Glutamatergic neuron (in vitro differentiated cells): ENCODE measurements at places on chromosomes 16 and 17.

DNA sequence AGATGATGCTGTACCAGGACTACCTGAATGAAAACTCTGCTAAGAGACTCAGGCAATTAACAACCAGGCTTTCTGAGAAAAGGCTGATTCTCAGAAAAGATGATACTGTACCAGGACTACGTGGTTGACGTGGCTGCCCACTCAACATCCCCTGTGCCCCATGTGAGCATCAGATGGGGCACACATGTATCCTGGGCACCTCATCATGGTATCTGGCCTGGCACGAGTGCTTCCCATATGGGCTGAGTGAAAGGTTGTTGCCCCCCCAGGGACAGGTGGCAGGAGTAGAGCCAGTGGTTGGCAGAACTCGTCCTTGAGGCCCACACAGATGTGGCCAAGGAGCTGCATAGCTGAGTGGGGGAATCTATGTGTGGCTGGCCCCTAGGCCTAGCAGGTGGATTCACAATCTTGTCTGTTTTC is 3.5 kb upstream of the CES4A start:
- H3K27me3 ChIP-seq = peaks cover 3% of the 10 kb centered on the region
- no peaks in the 10 kb centered on the region for H3K4me1 ChIP-seq
- no peak overlapping the region for H3K4me3 ChIP-seq
- no peak overlapping the region for H3K27ac ChIP-seq
- no peaks in the 10 kb centered on the region for H3K36me3 ChIP-seq

DNA sequence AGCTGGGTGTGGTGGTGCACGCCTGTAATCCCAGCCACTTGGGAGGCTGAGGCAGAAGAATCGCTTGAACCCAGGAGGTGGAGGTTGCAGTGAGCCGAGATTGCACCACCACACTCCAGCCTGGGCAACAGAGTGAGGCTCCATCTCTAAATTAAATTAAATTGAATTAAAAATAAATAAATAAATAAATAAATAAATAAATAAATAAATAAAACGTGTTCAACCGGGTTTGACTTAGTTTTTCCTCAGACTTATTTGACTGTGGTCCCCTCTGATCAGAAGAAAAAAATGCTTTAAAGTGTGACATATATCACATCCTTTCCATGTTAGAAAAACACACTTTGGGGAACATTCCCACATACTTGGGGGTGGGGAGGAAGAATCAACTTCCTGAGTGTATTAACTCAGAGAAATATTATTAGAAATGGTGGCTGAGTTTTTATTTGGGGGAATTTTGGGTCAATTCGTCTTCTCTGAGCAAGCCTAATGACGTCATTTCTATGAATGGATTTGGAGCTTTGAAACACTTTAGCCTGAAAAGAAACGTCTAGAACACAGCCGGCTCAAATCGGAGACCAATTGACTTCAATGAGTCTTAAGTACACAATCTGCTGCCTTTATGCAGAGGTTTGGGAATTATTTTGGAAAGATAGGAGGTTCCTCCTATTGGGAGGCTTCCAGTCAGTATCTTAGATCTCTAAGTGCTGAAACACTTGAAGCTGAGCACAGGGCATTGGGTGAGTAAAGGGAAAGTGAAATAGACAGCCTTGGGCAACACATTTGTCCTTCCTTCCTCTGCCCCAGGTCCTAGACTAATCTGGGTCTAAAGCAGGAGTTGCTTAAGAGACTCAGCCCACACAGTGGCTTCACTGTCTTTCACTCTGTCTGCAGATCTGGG is 132.6 kb downstream of the PITPNC1 start:
- H3K36me3 ChIP-seq = peaks cover 9% of the 10 kb centered on the region
- peaks cover 3% of the 10 kb centered on the region for H3K27me3 ChIP-seq

DNA sequence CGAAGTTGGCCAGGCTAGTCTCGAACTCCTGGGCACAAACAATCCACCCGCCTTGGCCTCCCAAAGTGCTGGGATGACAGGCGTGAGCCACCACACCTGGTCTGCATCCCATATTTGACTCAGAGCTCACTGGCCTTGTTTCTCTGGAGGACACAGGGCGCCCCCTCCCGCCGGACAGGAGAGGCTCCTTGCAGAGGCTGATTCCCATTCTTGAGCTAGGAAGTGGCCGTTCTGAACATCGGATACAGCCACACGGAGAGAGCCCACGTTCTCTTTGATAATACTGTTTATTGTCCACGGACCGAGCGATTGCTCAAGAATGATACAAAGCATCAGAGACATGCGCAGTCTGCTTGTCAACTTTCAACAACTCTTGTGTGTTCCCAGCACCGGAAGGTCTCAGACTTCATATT is 12.1 kb upstream of the USP36 start:
- no peak overlapping the region for H3K27ac ChIP-seq
- H3K27me3 ChIP-seq = peaks cover 5% of the 10 kb centered on the region
- no peaks in the 10 kb centered on the region for H3K4me1 ChIP-seq
- H3K4me3 ChIP-seq = no peak overlapping the region

DNA sequence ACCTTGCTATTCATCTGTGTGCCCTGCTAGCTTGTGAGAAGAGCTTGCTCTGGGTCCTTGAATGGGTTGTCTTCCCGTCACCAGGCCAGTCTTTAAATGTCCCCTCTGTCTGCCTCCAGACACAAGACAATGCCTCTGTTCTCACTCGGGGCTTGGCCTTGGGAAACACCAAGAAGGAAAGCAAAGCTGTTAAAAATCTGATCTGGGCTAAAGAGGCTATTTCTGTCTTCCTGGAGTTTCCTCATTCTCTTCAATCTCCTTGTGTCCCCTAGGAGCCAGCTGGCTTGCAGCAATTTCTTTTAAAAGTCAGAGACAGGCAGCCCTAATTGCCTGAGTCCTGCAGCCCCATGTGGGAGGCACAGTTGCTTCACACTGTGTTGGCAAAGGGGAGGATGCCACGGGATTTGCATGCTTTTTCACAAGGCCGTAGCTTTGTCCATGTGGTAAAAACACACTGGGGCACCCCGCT is 2.5 kb downstream of the DNAI2 start:
- no peaks in the 10 kb centered on the region for H3K36me3 ChIP-seq
- DNase-seq = no peak
- H3K27me3 ChIP-seq = peaks cover 7% of the 10 kb centered on the region
- peak overlapping the region; percentile 84 for H3K27ac ChIP-seq

- H3K4me1 ChIP-seq = peaks cover 21% of the 10 kb centered on the region
- peaks cover 2% of the 10 kb centered on the region for H3K27me3 ChIP-seq
- no peak for DNase-seq
Measured at GRCh38 chr16:67463691-67464090, 17.3 kb downstream of the ATP6V0D1 start.

GRCh38 chr16:19980632-19981265 is 92.9 kb downstream of the GPR139 start:
- no peak overlapping the region for H3K27ac ChIP-seq
- H3K4me3 ChIP-seq = no peak overlapping the region
- DNase-seq = peak; percentile 26

DNA sequence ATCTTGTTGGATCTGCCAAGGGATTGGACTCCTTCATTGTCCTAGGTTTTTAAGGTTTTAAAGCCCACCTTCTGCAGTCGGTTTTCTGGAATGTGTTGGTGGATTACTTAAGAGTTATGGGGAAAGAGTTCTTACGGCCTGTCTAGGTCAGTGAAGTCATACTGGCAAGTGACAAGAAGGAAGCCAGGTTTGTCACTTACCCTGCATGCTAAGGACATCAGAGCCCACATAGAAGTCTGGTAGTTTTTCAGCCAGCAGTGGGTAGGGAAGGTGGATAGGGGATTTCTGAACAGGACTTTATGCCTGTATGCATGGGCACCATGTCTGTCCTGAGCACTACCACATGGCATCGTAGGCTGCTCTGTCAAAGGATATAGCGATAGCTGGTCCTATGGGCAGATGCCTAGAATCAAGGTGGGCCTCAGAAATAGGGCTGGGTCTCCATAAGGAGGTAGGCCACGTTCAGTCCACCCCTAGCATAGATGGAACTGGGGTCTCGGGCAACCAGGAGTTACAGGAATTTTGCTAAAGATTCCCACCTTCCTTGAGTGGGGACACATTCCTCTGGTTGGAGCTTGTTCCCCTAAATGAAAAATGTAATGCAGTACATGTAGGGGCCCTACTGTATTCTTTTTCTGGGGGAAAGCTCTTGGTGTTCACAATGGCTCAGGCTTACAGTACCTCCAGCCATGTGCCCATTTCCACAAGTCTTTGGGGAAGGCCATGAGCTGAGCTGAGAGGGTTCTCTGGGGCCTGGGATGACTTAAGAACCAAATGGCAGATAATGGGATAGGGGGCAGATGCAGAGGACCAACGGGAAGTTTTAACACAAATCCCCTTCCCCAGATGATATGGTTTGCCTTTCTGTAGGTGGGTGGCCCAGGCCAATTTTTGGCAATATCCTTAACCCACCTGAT is 27.5 kb downstream of the TRPV2 start:
- H3K36me3 ChIP-seq = peaks cover 6% of the 10 kb centered on the region
- no peak overlapping the region for H3K4me3 ChIP-seq
- peaks cover 14% of the 10 kb centered on the region for H3K27me3 ChIP-seq
- H3K27ac ChIP-seq = peak overlapping the region; percentile 66
- peaks cover 35% of the 10 kb centered on the region for H3K4me1 ChIP-seq

- H3K27me3 ChIP-seq = peaks cover 5% of the 10 kb centered on the region
- H3K36me3 ChIP-seq = no peaks in the 10 kb centered on the region
- no peak for DNase-seq
- peaks cover 3% of the 10 kb centered on the region for H3K4me1 ChIP-seq
Measured at GRCh38 chr16:14155572-14156190, 84.6 kb downstream of the MRTFB start.

DNA sequence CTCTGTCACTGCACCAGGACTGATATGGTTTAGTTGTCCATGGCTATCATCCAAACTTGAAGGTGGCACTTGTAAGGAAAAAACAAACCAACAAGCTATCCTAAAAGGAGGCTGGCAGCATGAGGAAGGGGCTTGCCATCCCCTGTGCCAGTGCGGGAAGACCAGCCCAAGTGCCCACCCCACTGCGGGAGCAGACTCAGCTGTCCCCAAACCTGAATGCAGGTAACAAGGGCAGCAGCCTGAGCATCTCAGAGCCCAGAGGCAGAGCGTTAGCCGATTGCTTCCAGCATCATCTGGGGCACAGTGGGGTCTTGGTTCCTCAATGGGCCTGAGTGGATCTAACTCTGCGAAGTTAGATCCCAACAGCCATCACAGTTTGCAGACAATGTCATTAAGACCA is 29.2 kb upstream of the C16orf78 start:
- H3K4me1 ChIP-seq = no peaks in the 10 kb centered on the region
- no peak overlapping the region for H3K27ac ChIP-seq
- H3K4me3 ChIP-seq = no peak overlapping the region
- no peaks in the 10 kb centered on the region for H3K36me3 ChIP-seq

- no peaks in the 10 kb centered on the region for H3K4me1 ChIP-seq
- H3K27me3 ChIP-seq = no peaks in the 10 kb centered on the region
- no peaks in the 10 kb centered on the region for H3K36me3 ChIP-seq
- H3K4me3 ChIP-seq = no peak overlapping the region
- DNase-seq = no peak
- H3K27ac ChIP-seq = no peak overlapping the region
Measured at GRCh38 chr17:71628306-71628705, 492.5 kb upstream of the SOX9 start.

DNA sequence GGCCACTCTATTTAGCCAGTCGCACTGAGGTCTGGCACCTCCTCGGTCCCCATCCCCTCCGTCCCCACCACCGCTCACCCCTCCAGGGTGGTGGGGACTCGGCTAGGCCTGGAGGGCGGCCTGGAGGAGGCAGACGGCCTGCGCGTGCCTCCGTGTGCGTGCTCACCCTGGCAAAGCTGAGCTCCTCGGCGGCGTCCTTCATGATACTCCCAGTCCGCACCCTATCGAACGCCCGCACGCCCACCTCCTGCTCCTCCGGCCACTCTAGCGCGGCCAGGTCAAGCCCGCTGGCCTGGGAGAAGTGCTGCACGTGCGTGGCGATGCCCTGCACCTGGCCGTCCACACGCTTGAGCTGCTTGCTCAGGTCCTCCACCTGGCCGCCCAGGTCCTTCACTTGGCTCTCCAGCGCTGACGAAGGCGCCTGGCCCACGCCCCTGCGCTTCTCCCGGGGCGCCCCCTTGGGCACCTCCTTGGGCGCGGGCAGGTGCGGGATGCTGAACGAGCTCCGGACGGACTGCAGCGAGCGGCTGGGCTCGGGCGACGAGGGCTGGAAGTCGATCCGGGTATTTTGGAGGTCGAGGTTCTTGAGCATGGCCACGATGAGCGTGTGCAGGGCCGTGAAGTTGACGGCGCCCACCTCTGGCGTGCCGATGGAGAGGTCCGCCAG is 644 bp downstream of the QRICH2 start:
- H3K4me3 ChIP-seq = no peak overlapping the region
- no peaks in the 10 kb centered on the region for H3K36me3 ChIP-seq
- H3K27ac ChIP-seq = no peak overlapping the region
- no peak for DNase-seq

DNA sequence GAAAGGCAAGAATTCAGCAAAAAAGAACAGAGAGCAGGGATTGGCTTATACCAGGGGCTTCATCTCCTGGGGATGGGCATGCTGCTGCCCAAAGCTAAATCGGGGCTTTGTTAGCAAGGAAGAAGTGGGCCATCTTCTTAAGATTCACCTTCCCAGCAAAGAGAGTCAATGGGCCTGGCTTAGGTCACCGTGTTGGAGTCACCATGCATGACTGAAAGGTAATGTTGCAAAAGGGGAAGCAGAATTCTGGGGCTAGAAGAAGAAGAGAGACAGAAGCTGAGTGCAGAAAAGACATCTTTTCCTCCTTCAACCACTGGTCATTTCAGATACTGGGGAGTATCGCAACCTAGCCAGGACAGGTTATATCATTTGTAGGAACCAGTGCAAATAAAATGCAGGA is 76.3 kb upstream of the KIFC3 start:
- peaks cover 4% of the 10 kb centered on the region for H3K27me3 ChIP-seq
- no peak for DNase-seq
- H3K36me3 ChIP-seq = no peaks in the 10 kb centered on the region
- H3K27ac ChIP-seq = no peak overlapping the region

GRCh38 chr16:80063713-80064069 is 463.2 kb upstream of the MAF start:
- DNase-seq = no peak
- no peaks in the 10 kb centered on the region for H3K36me3 ChIP-seq
- no peak overlapping the region for H3K4me3 ChIP-seq
- H3K27me3 ChIP-seq = no peaks in the 10 kb centered on the region
- H3K27ac ChIP-seq = no peak overlapping the region

DNA sequence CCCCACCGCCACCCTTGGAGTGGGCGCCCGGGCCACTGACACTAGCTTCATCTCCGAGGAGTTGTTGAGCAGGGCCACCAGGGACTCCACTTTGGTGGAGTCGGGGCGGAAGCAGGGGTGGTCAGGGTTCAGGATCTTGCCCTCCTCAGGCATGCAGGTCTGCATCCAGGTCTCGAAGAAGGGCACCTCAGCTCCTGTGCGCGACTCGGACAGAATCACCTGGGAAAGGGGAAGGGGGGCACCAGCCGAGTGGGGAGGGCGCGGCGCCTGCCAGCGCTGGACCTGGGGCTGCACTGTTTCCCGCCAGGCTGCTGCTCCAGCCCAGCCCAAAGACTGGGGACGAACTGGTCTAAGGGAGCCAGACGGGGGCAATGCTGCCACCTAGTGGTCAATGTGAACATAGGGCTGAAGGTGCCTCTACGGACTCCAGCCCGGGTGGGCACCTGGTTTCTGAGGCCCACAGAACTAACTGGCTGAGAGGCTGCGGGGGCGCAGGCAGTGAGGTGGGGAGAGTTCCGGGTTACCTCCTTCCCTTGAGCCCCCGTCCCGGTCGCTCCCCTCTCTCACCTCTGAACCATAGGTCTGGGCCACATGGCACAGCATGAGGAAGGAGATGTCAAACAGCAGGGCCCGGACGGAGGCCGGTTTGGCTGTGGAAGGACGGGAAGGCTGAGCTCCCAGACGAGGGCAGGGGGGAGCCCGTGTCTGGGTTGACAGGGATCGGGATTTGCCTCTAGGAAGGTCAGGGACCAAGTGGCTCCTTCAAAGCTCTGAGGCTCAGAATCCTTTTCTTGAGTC is 11.8 kb downstream of the CSF3 start:
- no peaks in the 10 kb centered on the region for H3K36me3 ChIP-seq
- DNase-seq = peak; percentile 87
- no peak overlapping the region for H3K27ac ChIP-seq
- peaks cover 6% of the 10 kb centered on the region for H3K4me1 ChIP-seq
- no peaks in the 10 kb centered on the region for H3K27me3 ChIP-seq
